Upper lobe of left lung (tissue), 6 donors: ENCODE measurements at places on chromosomes 3 and 15.

GRCh38 chr3:39154280-39155021 lies 1.1 kb upstream of the CSRNP1 start:
- DNase-seq, result no peak

DNA sequence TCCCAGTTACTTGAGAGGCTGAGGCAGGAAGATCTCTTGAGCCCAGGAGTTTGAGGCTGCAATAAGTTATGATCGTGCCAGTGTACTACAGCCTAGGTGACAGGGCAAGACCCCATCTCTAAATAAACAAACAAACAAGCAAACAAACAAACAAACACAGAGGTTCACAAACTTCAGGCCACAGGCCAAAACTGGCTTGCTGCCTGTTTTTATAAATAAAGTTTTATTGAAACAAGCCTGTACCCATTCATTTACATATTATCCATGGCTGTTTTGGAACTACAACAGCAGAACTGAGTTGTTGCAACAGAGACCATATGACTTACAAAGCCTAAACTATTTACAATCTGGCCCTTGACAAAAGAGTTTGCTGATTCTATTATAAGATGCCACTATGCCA lies 6.5 kb downstream of the DYNC1LI1 start:
- no peak for DNase-seq

DNA sequence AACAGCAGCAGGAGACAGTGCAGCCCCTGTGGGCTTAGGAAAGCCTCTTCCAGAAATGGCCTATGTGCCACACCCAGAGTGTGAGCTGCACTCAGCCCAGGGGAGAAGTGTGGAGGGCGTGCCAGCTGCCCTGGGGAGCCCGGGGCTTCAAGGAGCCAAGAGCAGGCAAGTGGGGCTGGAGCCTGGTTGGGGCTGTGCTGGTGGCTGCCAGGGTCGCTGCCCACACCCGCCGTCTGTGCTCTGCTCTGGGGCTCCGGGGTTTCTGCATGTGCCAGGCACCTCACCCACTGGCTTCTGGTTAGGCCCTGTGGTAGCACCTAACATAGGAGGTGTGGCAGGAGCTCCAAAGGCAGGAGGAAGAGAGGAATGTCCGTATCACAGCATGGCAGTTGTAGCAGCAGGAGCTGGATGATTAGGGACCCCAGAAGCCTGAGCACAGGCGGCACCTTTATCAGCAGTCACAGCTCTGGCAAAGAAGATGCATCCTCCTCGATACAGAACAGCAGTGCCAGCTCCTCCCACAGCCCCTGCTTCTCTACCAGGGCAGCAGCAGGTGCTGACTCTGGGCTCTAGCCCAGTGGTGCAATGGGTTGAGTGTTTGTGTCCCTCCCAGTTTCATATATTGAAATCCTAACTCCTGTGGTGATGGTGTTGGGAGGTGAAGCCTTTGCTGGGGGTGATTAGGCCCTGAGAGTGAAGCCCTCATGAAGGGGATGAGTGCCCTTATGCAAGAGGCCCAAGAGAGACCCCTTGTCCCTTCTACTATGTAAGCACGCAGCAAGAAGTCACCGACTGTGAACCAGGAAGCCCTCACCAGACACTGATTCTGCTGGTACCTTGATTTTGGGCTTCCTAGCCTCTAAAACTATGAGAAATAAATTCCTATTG lies 70.0 kb upstream of the KLF13 start:
- DNase-seq, result no peak

GRCh38 chr15:51782357-51782896 lies 31.0 kb downstream of the TMOD2 start:
- DNase-seq, result no peak

- DNase-seq, result no peak
Measured at GRCh38 chr3:159045279-159045885, 243.5 kb downstream of the MFSD1 start.

DNA sequence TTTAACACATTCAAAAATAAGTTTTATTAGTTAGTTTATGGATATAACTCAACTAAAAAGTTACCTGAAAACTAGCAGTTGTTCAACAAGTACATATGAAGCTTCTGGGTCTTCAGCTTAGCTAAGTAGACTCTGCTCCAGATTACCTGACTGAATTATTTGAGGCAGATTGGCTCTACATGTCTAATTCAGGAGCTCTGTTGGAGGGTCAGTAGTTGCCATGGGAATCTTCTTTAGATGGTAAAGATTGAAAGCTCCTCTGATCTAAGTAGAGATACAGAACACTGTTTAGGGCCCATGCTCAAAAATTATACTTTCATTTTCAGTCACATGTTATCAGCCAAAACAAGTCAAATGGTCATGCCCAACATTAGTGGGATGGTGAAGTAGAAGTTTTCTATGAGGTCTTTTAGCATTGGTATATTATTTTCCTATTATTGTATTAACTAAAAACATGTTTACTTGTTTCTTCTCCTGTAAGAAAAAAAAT lies 1476.9 kb downstream of the OTOL1 start:
- no peak for DNase-seq

GRCh38 chr3:194852345-194852744 lies 166.7 kb downstream of the FAM43A start:
- DNase-seq, result no peak

GRCh38 chr3:183038757-183039156 lies 58.4 kb upstream of the DCUN1D1 start:
- no peak for DNase-seq

GRCh38 chr3:66409771-66410754 lies 90.8 kb downstream of the LRIG1 start:
- DNase-seq, result peak; percentile 26

DNA sequence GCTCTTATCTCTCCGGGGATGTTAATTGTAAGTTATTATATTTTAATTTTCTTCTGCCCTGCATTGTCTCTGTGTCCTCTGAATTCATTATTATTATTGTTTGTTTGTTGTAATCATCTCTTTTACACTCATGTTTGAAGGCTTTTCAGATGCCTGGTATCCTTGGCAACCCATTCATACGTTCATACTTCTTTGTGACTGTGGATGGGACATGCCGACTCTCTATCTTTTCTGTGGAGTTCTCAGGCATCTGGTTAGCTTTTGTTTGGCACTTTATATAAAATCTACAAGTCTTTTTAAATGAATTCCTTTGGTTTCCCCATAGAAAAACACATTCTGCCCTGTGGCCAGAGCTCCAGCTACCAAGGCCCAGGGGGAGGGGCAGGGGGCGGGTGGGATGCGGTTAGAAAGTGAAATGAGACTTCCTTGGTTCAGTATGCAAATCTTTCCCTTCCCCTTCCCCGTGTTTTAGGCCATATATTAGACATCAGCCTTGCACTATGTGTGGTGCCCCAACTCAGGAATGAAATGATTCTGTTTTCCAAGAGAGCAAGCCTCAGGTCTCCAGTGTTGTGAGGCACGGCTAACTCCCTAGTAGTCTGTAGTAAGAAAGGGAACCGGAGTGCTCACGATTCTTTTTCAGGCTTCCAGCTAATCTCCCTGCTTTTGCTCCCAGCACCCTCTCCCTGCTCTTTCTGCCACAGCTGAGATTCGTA lies 79.2 kb downstream of the SST start:
- DNase-seq, result no peak

DNA sequence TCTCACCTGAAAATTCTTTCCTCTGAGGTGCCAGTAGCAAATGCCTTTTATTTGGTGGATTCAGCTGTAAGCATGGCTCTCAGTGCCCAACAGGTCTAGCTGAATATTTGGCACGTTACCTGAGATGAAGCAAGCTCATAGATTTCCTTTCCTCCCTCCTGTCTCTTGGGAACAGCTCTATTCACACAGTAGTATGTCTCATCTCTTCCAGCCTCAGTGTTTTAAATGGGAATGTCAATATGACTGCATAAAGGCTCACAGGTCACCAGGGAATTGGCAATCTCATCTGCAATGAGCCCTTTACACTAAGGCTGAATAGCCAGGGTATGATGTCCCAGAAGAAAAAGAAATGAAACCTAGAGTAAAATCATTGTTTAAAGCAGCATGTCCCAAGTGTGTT lies 733.5 kb downstream of the NTRK3 start:
- DNase-seq, result no peak

GRCh38 chr15:101250341-101250831 lies 1.5 kb downstream of the CHSY1 start:
- DNase-seq, result no peak

DNA sequence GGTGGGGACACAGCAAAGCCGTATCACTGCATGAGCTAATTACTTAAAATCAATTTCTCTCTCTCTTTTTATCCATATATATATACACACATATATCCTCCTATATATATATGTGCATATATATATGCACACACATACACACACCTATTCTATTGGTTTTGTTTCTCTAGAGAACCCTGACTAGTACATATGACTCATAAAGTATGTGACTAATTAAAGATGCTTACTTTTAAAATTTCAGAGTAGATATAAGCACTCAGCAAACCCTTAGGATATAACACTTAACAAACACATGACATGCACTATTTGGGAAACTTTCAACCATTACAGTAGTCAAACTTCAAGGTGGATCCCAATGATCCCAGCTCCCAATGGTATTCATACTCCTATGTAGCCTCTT lies 732.6 kb downstream of the ROBO2 start:
- DNase-seq, result no peak

- DNase-seq, result no peak
Measured at GRCh38 chr3:82058809-82059208, 297.4 kb upstream of the GBE1 start.

DNA sequence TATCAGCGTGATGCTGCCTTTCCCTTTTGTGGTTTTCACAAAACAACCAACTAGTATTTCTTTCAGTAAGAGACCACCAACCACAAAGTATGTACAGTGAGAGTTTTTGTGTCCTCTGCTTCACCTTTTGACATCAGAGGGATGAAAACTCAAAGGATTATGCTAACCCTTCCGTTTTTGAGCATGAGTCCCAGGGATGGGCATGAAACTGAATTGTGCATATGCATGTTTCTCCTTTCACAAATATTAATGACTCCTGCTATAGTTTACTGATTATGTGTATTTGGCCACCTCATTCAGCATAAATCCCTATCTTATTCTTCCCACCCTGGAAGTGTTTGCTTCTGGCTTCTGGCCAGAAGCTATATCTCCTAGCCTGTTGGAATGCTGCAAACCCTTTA lies 59.2 kb downstream of the RSRC1 start:
- DNase-seq, result no peak

DNA sequence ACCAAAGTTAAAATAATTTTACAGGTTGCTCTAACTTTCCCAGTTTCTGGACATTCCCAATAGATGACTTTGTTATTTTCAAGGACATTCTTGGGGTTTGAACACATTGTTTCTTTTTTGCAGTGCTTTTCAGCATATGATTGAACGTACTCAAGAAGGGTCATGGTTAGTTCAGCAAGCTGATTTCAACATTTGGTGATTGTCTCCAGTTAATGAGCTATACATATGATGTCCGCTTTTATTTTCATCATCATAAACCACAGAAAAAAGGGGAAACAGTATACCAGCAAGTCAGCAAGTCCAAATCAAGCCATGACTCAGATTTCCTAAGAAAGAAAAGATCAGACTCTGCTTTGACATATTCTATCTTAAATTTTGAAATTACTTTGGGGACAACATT lies 69.4 kb downstream of the B3GALNT1 start:
- DNase-seq, result no peak

DNA sequence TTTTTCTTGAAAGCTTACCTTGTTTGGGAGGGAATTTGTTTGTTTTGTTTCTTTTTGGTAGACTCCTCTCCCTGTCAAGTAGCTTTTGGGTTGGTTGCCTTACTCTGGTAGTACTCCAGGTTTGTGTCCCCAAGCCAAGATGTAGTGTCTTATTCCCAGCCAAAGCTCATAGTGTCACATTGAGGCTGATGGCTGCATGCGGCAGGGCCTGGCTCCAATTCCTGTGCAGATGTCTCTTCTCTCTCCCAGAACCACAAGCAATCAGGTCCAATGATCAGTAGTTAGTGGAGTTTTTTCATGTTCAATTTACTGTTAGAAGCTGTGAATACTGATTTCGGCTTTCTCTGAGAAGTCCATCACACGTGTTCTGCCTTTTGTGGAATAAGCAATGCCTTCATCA lies 221.1 kb upstream of the THBS1 start:
- no peak for DNase-seq

- DNase-seq, result no peak
Measured at GRCh38 chr3:14861031-14861430, 42.3 kb downstream of the FGD5 start.

GRCh38 chr15:64023220-64023619 lies 23.1 kb downstream of the DAPK2 start:
- DNase-seq, result no peak

DNA sequence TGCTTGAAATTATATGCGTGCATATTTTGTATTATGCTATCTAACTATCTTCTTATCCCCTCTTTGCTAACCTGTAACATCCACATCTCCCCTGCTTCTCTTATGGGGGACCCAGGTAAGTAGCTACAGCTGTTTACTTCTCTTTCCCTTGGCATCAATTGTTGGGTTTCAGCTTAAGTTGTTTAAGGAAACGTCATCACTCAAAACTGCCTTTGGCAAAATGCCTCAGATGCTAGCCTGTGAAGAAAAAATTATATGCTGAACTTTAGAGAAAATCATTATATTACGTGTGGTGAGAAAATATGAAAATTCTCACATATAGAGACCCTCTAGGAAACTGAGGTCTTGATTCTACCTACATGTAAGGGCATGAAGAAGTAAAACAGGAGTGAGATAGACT lies 447.0 kb upstream of the NECTIN3 start:
- no peak for DNase-seq

DNA sequence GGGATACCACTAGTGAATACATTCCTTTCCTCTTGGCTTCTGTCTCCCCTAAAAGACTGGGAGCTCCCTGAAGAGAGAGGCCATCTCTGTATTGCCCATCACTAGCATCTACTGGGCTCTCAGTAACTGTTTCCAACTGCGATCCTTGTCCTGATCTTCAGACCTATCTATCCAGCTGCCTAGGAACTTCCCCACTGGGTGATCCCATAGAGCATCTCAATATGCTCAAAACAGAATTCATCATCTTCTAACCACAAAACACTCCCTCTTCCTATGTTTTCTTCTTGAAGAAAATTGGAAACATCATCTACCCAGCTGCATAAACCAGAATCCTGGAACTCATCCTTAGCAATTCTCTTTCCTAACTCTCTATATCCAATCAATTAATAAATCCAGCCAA lies 54.6 kb downstream of the PLD1 start:
- DNase-seq, result no peak

DNA sequence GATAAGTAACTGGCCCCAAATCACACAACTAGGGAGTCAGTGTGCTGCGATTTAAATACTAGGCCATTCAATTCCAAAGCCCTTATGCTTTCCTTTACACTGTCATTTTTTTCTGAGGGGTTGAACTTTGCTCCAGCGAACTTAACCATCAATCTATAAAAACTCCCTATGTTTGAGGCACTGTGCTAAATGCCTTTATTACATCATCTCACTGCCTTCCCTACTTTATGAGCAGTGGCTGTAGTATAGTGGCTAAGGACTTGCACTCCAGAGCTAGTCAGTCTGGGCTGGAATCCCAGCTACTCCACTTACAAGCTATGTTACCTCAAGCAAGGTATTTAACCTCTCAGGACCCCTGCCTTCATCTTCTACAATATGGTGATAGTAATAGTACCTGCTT lies 26.9 kb upstream of the WDR72 start:
- no peak for DNase-seq

- no peak for DNase-seq
Measured at GRCh38 chr3:52339612-52340011, 23.5 kb downstream of the DNAH1 start.

GRCh38 chr15:74384881-74385643 lies 17.6 kb upstream of the CYP11A1 start:
- peak; percentile 68 for DNase-seq

- DNase-seq, result no peak
Measured at GRCh38 chr3:182562274-182562673, 231.0 kb upstream of the ATP11B start.

GRCh38 chr3:125115640-125116039 lies 59.8 kb upstream of the HEG1 start:
- no peak for DNase-seq

GRCh38 chr3:128439226-128439625 lies 27.5 kb downstream of the DNAJB8 start:
- no peak for DNase-seq
